ENCODE measurements at places on chromosomes 7 and 10. TPM values are rescaled to one million over a fixed set of nuclear protein-coding genes. Genes with fewer than 3 reads are reported as not detected.

GRCh38 chr7:44629829-44630522 is 23.5 kb downstream of the OGDH start:
- DNase-seq = no peak

GRCh38 chr7:125834421-125834820 is 904.8 kb upstream of the POT1 start:
- DNase-seq = no peak

Gene ATP6V0A4
- not detected for total RNA-seq

Gene TBC1D12
- total RNA-seq = 0.96 TPM

Gene MALRD1
- total RNA-seq = not detected
